Activated CD8-positive, alpha-beta memory T cell treated with anti-CD3 and anti-CD28 coated beads for 48 hours (primary cell): ENCODE measurements at places on chromosomes 1 and 21.

DNA sequence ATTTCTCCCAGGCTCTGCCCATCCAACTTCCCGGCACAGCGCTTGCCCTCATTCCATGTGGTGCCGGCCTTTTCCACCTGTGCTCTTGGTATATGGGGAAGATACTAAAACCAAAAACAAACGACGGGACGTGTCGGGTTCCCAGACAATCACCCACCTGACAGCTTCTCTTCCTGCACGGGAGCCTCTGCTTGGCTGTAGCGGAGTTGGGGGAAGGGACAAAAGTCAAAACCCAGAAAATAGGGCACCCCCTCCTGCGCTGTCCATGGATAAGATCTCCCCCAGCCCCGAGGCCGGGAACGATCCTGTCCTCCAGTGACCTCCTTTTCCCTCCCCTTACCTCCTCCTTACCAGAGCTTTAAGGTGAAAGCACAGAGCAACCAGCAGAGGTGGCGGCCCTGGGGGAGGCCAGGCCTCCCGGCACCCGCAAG lies 640 bp downstream of the JTB start:
- DNase-seq: no peak

DNA sequence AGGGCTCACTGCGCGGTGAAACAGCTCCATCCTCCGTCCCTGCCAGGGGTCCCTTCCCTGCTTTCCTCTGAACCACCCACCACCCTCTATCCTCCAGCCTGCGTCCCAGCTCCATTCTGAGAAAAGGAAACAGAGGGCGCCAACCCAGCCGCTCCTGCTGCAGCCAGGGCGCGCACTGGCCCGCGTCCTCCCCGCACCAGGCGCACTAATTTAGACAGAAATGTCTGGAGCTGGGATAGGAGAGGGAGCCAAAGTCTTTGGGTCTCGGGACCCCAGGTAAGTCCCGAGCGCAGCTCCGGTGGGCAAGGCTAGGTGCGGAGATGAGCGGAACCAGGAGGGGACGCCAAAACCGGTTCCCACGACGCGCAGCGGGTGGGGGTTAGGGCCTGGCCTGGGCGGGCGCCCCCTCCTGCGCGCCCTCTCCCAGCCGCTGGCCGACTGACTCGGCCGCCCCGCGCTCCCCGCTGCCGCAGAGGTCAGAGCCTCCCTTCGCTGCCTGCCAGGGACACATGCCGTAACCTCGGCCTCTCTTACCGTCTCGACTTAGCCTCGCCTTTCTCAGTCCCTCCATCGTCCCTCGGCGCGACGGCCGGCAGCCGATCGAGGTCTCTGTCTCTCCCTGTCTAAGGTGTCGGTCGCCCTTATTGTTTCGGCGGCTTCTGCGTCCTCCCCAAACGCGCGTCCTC lies 2.0 kb downstream of the CAMK2N1 start:
- DNase-seq: no peak

- no peak for DNase-seq
Measured at GRCh38 chr1:113567427-113567826, 177.1 kb downstream of the MAGI3 start.

- DNase-seq: no peak
Measured at GRCh38 chr1:73820843-73821242, 377.1 kb downstream of the LRRIQ3 start.

DNA sequence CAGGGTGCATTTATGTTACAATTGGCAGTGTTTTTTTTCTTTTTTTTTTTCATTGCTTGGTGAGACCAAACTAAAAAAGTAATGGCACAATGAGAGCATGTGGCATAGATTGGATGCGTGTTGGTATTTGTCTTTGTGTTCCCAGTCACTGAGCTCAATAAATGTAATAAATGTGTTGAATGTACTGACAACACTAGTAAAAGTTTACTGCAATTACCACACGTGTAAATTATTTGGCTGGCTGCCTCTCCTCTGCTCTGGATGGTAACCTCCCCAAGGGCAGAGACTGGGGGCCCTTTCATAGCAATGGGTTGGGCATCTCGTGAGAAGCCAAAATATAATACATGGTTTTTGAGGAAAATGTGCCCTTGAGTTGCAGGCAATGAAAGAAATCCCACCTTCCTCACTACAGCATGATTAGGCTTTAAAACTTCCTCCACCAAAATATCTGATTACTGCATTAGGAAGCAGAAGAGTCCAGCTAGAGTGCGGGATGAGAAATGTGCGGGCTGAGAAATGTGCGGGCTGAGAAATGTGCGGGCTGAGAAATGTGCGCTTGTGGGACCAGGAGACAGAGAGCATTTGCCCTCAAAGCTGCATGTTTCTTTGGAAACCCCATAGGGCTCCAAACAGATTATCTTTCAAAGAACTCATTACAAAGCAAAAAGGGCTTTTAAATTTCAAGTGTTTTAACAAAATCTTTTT lies 58.5 kb downstream of the CDC7 start:
- no peak for DNase-seq

DNA sequence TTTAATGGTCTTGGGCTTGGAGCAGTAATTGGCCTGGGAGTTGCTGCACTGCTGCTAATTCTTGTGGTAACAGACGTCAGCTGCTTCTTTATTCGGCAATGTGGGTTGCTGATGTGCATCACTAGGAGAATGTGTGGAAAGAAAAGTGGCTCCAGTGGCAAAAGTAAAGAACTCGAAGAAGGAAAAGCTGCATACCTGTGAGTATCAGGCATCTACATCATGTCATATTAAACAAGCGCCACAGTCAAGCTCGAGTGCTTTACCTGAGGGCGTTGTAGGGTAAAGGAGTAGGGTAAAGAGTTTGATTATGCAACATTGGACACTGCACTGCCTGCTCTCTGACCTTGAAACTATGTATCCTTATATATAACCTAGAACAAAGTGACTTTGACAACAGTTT lies 510.6 kb downstream of the NCAM2 start:
- no peak for DNase-seq

DNA sequence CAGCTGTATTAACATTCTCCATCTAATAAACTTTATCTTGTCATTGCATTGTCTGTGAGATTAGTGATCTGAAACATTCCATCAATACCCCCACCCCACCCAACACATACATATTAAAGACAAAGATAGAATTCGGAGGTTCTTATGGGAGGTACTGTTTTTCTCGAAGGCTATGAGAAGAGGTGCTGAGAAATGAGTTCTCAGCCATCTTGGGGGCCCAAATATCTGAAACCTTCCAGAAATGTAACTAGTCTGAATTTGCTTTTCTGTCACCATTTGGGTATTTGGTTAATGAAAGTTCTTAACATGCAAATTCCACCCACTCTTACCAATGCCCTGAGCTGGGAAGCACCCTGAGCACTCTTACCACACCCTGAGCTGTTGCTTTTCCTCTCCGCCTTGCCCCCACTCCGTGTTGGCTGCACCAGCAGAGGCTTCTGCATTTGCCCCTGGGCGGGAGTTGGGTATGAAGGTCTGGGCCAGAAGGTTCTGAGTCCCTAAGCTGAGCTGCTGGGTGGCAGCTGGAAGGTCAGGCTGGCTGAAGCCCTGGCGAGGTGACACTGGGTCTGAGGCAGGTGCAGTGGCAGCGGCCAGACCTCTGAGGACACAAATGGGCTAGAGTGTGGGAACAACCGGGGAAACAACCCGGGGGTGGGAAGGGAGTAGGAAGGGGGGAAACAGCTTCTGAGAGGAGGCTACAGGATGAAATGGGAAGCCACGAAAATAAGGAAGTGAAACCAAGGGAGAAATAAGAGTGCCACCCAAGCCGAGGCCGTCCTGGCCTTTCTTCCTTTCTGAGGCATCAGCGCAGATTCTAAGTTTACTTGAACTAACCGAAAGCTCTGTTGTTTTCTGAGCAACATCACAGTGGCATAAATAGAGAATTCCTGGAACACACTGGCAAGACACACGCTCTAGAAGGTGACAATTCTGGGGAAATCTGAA lies 26.3 kb upstream of the IER5 start:
- DNase-seq: no peak

DNA sequence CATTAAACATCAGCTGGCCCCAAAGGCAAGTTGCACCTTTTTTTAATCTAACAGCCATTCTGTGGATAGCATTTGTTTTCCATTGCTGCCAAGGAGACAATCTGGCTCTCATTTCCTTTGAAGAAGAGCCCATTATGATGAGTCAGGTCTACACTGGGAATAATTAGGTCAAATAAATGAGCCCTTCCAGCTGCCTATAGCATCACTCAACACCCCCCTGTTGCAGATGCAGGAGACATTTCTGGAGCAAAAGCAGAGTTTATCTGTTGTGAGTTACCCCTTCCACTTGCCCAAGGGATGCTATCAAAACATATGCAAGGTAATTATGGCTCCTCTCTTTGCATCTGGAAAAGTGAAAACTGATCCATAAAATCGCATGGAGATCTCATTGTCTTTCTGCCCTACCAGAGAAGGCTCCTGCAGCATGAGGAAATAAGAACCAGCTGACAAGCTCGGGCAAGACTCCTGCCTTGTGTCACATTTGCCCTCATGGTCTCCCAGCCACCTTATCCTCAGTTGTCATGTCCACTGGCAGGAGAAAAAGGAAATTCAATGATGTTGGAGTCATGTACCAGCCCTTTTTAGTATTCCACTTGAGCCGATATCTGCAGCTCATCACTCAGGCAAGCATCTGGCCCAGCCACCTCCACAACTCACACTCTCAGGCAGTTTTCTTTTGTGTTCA lies 135.9 kb downstream of the SLC30A10 start:
- no peak for DNase-seq

- DNase-seq: no peak
Measured at GRCh38 chr1:2528016-2528415, 1.6 kb upstream of the PANK4 start.

- no peak for DNase-seq
Measured at GRCh38 chr21:23639721-23640120, 1967.6 kb downstream of the MRPL39 start.

- DNase-seq: no peak
Measured at GRCh38 chr1:208778417-208778816, 534.2 kb upstream of the PLXNA2 start.

GRCh38 chr1:212147581-212148033 lies 112.1 kb downstream of the DTL start:
- no peak for DNase-seq

DNA sequence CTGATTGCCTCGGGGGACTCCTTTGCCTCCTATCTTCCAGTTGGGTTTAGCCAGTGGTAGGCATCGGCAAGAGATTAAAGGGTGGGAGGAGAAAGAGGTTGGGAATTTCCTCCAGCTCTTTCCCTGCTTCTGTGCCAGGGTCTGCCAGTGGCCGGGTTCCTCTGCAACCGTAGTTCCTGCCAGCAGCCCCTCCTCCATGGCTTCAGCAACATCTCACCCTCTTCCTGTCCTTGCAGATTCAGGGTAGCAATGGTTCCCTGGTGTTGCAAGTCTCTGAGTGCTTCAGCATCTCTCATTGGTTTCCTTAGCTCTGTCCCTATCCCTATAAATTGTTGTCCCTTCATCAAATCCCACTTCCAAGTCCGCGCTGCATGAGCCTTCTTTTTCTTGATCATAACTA lies 223.1 kb upstream of the JUN start:
- DNase-seq: no peak

GRCh38 chr1:235277709-235278108 lies 50.3 kb downstream of the ARID4B start:
- no peak for DNase-seq

DNA sequence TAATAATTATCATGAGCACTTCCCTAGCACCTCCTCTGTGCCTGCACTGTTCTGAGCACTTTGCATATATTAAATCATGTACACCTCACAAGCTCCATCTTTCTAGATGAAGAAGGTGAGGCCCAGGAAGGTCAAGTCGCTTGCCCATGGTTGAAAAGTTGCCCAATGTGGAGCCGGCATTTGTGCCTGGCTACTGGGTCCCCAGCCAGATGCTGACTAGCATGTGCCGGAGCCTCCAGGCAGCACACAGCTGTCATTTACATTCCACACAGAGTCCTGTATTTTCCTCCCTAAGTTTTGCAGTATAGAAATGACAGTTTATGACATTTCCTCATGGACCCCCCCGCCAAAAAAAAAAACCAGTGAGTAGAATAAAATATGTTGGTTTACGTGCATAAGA lies 94.3 kb downstream of the BCAR3 start:
- no peak for DNase-seq

DNA sequence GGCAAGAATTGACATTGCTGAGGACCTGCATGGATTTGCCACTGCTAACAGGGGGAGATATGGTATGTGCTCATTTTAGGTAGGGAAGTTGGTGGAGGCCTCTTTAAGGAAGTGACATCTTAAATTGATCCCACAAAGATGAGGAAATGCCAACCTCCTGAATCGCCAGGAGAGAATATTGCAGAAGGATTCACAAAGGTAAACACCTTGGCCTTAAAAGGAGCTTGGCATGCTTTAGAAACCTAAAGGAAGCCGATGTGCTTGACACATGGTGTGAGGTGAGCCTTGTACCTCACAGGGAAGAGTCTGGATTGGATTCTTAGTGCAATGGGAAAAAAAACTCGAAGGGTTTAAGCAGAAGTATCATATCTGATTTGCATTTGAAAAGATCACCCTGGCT lies 470.5 kb upstream of the DAB1 start:
- no peak for DNase-seq

- no peak for DNase-seq
Measured at GRCh38 chr1:73097917-73098316, 815.6 kb upstream of the NEGR1 start.

- no peak for DNase-seq
Measured at GRCh38 chr1:71660411-71660810, 579.6 kb upstream of the ZRANB2 start.

- no peak for DNase-seq
Measured at GRCh38 chr1:153507926-153508583, 27.7 kb downstream of the S100A6 start.

- no peak for DNase-seq
Measured at GRCh38 chr1:1603671-1604373, 3.9 kb upstream of the FNDC10 start.

GRCh38 chr1:184958554-184959353 lies 15.6 kb downstream of the NIBAN1 start:
- no peak for DNase-seq

GRCh38 chr1:221692643-221693042 lies 49.2 kb downstream of the DUSP10 start:
- no peak for DNase-seq

- no peak for DNase-seq
Measured at GRCh38 chr1:153113416-153113815, at the start of gene SPRR2F. SPRR2F (minus strand) TSS chr1:153113516; CDS start chr1:153112733, 783 bp downstream.

DNA sequence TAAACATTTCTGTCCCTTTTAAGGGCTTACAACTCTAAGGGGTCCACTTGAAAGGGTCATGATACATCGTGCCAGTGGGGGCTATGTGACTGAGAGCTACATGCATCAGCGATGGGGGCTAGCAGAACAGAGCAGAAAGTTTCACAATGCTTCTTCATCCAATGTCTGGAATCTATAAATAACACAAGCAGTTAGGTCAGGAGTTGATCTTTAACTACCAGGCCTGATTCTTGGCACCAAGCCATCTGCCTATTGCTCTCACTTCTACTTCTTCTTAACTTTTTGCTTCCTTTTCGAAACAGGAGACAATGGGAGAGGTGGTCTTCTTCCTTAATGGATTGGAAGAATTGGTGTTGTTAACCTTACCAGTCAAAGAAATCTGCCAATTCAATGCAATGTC lies 410.0 kb downstream of the TGFB2 start:
- no peak for DNase-seq

DNA sequence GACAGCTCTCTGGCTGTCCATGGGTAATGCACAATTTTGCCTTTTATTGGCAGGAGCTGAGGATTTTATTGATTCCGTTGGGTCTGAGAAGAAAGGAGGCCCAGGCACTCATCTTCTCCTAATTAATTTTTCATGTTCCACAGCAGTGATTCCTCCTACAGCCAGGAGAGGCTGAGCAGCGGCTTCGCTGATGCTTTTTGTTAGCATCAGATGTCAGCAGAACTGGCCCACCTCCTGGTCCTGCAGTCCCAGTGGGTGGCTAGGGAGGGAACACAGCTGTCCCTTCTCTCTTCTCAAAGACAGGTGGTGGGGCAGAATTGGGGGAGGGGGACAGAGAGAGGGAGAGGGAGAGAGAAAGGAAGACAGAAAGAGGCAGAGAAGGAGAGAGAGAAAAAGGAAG lies 5.7 kb downstream of the MT1HL1 start:
- DNase-seq: no peak
